ENCODE measurements at places on chromosomes 16 and 17. TPM values are rescaled to one million over a fixed set of nuclear protein-coding genes. Genes with fewer than 3 reads are reported as not detected.
A peak's percentile ranks its signal among the peaks of the same experiment; 100 is the strongest.

The GNG13 gene
- not detected for total RNA-seq

The NLRC3 gene
- total RNA-seq: not detected

- no peak for DNase-seq
Observed at GRCh38 chr16:7805686-7806396, 473.2 kb downstream of the RBFOX1 start.

The ARL4D gene
- total RNA-seq: 8.8 TPM

- peak; percentile 84 for DNase-seq
Observed at GRCh38 chr16:54430491-54431030, 144.0 kb upstream of the IRX3 start.

The ZNF385C gene
- 1.7 TPM for total RNA-seq

GRCh38 chr17:47615766-47616424 lies 33.8 kb upstream of the KPNB1 start:
- DNase-seq: peak; percentile 49

Data from PC-9 (cell line).